ENCODE measurements at places on chromosomes 16 and 17.

GRCh38 chr17:2338315-2338657 is 985 bp downstream of the SGSM2 start:
- DNase-seq: no peak

DNA sequence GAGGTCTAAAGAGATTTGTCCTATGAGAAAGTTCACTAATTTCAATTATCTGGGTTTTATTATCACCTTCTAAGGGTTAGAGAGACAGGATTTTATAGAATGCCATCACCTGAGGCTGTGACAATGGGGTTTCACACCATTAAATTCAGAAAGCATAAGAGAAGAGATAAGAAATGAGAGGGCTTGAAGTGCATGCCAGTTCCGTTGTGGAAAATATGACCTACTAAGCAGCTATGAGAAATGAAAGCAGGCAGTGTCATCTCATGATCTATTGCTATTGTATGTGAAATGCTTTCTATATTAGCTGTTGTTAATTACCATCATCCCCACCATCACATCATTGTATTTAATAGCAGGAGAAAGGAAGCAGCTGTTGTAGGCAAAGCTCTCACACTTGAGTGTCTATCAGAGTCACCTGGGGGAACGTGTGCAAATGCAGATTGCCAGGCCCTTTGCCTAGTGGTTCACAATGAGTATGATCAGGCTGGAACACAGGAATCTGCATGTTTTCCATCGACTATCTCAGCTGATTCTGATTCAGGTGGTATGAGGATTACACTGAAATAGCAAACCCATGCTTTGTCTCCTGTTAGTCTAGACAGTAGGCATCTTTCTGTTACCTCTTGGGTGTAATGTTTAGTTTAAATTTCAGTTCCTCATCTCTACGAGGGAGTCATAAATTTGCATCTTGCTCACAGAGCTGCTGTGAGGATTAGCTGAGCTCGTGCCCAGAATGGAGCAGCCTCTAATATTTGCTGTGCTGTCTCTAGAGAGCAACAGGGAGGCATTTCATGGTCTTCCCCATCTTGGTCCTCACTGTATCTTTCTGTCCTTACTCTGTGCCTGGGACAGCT is 256.4 kb downstream of the CDH13 start:
- no peak for DNase-seq

DNA sequence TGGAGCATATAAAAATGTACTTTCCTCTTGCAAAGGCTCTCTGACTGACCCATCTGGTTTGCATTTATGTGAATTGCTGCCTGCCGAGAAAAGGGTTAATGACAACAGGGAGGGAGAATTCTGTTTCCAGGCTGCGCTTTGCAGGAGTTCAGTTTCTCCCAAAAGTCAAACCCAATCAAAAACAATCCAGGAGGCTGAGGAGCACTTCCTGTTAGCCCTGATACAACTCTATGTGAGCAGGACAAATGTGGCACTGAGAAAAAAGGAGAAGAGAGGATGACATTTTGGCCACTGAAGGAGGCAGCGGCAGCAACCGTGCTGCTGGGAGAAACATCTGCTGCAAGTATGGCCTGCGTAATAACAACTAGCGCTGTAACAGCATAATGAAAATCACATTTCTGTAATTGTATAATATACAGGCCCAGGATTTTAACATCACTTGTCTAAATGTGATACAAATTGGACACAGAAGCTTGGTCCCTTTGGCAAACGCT is 26.8 kb upstream of the ELAC2 start:
- no peak for DNase-seq

DNA sequence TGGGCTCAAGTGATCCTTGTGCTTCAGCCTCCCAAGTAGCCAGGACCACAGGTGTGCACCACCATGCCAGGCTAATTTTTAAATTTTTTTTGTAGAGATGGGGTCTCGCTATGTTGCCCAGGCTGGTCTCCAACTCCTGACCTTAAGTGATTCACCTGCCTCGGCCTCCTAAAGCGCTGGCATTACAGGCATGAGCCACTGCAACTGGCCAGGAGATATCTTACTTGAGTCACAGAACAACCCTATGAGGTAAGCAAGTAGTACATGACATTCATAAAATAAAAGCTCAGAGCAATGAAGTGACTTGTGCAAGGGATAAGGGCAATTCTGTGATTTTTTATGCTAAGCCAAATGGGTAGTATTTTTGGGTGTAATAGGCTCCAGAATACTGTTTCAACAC is 57.3 kb downstream of the CDC27 start:
- no peak for DNase-seq

DNA sequence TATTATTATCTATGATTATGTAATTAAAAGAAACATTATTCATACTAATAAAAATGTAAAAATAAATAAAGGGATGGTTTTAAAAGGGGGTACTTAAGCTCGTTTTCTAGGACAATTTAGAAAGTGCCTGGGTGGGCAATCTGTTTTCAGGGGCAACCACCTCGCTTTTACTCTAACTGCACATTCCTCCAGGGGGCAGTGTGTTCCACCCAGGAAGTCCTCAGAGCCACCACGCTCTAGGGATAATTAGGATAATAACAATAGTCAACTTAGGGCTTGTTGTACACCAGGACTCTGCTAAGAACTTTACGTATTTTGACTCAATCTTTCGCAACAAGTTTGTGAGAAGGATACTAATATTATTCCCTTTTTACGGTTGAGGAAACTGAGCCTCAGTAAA is 396.7 kb upstream of the MAF start:
- no peak for DNase-seq

DNA sequence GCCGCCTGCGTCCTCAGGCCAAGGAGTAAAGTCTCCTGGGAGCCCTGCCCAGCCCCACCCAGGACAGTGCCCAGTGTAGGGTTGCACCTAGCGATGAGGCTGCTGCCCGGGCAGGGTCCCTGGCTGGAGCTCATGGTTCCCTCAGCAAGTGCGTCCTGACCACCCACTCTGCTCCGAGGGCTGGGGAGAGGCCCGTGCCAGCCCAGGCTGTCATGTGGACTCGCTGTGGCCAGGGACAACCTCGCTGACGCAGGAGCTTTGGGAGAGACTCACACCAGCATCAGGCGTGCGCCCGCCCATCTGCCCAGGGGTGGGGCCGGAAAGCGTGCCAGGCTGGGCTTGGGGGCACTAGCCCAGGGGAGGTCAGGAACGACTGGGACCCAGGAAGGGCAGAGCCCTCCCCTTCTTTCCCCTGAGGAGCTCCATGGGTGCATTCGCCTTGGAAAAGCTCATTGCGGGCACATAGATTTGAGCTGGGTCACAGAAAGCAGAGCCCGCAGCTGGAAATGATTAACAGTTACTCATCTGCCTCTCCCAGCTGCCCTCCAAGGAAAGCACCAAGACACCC is 19.7 kb downstream of the DPEP1 start:
- no peak for DNase-seq

- no peak for DNase-seq
Observed at GRCh38 chr16:86680162-86680561, 101.8 kb downstream of the FOXL1 start.

- no peak for DNase-seq
Observed at GRCh38 chr17:2745317-2746037, 4.0 kb downstream of the CCDC92B start.

DNA sequence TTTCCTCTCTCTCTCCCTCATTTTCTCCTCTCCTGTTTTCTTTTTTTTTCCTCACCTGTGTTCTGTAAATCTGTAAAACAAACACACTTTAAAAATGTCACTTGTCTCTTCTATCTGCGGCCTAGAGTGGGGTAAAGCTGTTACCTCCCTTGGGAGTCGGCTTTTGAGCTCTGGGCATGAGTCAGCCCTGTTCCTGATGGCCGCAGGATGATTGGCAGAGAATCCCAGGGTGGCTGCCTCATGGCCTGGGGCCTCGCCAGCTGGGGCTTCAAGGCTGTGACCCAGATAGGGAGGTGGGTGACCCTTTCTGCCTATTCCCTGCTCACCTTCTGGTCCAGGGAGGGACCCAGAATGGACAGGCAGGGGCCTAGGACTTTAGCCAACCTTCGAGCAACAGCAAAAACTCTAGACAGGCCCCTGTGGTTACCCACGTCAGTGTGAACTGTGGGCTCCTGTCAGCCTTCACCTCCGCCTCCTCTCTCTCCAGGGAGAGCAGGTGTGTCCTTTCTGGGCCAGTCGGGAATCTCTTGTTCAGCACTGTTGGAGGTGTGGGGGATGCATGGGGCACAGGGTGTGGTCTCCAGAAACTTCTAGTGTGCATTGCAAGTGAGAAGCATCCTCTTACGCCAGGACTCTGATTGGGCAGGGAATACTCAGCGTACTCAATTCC is 87.4 kb downstream of the RAP1GAP2 start:
- DNase-seq: no peak

DNA sequence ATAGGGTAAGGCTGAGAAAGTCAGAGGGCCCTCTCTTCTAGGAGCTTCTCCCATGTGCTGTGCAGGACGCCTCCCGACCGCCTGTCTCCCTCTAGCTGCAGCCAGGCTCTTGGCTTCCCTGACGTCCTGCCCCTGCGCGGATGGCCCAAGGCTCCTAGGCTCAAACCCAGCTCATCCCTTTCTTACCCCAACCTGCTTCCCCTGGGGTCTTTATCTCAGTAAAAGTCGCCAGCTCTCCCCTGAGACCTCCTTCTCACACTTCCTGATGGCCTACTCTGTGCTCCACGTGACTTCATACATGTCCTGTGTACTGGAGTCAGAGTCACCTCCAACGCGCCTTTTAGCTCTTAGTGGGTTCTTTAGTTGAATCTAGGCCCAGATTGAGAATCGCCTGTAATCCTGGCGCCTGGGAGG is 1.1 kb upstream of the ZNF747 start:
- DNase-seq: peak; percentile 47

- DNase-seq: no peak
Observed at GRCh38 chr17:51957786-51958185, 200.7 kb downstream of the CA10 start.

- no peak for DNase-seq
Observed at GRCh38 chr17:32777436-32777835, 99.5 kb downstream of the MYO1D start.

- no peak for DNase-seq
Observed at GRCh38 chr17:80859002-80859941, 132.4 kb upstream of the CHMP6 start.

GRCh38 chr16:69926241-69926640 is 24.9 kb upstream of the CLEC18A start:
- DNase-seq: no peak

- DNase-seq: no peak
Observed at GRCh38 chr17:79438546-79439334, 172.1 kb downstream of the RBFOX3 start.

GRCh38 chr17:80961541-80962330 is 29.9 kb upstream of the CHMP6 start:
- DNase-seq: no peak

GRCh38 chr16:24611310-24611709 is 71.9 kb downstream of the RBBP6 start:
- no peak for DNase-seq

GRCh38 chr17:74815550-74816370 is 39.6 kb upstream of the NAT9 start:
- no peak for DNase-seq

DNA sequence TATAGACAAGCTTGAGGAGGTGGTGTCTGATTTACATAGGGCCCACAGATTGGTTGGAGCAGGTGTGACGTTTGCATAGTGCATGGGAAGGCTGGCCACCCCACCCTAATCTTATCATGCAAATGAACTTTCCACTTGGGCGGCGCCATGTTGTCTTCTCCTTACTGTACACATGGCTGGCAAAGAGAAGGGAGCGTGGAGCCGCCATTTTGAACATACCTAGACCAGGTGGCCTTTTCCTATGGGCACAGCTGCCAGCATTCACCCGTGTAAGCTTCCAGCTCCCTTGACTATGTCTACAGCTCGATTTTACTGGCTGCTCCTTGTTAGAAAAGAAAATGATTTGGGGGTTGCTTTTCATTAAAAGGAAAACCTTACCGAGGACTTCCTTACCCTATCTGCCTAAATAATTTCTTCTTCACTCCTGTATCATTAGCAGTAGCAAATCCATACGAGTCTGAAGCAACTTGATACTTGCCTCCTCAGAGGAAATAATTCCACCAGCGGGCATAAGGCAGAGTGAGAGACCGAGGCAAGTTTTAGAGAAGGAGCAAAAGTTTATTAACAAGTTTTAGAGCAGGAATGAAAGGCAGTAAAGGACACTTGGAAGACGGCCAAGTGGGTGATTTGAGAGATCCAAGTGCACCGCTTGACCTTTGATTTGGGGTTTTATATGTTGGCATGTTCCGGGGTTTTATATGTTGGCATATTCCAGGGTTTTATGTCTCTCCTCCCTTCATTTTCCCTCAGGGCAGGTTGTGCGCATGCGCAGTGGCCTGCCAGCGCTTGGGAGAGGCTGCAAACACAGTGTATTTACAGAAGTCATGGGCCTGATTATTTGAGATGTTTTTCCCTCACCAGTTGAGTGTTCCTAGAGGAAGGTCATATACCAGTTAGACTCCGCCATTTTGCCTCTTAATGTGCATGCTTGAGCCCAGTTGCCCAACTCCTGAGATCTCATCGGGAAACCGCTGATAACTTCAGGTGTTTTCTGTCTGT is 65.7 kb downstream of the MARF1 start:
- DNase-seq: no peak
